ENCODE measurements at places on chromosomes 16 and 17.

DNA sequence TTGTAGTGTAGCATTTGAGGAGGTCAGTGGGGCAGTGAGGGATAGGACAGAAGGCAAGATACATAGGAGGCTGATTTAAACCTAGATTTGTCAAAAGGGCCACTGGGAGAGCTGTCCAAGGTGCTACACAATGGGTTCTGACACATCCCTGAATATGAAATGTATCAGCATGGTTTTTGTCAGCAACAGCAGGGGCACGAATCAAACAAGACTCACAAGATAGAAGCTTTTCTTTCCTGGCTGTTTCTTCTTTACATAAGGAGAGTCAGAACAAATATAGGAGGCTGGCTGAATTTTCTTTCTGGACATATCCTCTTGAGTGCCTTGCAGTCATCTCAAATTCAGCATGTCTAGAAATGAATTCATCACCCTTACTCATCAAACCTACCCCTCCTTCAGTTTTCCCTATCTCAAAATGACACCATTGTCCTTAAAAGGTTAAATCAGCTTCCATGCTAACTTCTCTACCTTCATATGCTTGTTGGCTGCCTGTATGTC, 130.5 kb downstream of the NPIPB5 start:
- no peak for DNase-seq

DNA sequence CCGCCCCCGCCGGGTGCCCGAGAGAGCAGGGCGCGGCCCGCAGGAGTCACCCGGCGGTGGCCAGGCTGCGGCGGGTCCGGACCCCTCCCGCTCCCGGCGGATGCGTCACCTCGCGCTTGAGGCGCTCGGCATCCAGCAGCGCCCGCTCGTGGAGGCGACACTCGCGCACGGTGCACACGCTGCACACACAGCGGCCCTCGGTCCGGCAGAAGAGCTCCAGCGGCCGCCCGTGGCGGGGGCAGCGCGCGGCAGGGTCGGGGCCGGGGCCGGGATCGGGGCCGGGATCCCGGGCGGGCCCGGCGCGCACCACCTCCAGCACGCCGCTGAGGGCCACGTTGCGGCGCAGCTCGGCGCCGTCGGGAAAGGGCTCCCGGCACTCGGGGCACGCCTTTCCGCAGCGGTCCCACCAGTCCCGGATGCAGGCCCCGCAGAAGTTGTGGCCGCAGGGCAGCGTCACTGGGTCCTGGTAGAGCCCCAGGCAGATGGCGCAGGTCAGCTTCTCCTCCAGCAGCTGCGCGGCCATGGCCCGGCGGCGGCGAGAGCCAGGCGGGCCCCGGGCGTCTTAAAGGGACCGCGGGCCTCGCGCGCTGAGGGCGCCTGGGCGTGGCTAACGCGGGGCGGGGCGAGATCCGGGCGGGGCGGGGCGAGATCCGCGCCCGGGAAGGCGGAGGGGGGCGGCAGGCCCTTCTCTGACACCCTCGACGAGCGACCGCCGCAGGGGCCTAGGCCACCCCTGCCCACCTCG, at the start of gene TRIM65:
TSS of gene TRIM65 (minus strand) at position 537 of the 745 bp plus-strand sequence. CDS start at position 523, 14 bp downstream.
- DNase-seq: peak; percentile 66

DNA sequence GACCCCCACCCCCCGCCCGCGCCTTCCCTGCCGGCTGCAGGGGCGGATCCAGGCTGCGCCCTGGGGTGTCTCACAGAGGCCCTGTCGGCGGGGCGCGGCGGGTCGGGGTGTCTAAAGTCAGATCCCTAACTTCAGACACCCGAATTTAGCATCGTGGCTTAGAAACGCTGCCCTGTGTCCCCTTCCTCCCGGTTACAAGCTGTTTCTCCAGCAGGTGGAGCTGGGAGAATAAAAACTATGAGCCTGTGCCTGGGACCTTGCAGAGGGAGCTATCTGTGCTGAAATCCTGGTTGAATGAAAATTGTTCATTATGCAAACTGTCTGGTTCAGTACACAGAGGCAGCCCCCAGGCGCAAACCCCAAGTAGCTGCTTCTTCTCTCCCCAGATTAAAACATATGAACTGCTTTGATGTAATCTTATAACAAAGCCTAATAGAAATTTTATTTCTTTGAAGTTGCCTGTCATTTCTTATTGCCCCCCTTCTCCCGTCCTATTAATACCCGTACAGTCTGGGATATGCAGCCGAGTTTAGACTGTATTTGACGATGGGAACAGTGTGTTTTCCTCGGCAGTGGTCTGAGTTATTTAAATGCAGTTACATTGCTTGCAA, 79.0 kb downstream of the RPA1 start:
- no peak for DNase-seq

DNA sequence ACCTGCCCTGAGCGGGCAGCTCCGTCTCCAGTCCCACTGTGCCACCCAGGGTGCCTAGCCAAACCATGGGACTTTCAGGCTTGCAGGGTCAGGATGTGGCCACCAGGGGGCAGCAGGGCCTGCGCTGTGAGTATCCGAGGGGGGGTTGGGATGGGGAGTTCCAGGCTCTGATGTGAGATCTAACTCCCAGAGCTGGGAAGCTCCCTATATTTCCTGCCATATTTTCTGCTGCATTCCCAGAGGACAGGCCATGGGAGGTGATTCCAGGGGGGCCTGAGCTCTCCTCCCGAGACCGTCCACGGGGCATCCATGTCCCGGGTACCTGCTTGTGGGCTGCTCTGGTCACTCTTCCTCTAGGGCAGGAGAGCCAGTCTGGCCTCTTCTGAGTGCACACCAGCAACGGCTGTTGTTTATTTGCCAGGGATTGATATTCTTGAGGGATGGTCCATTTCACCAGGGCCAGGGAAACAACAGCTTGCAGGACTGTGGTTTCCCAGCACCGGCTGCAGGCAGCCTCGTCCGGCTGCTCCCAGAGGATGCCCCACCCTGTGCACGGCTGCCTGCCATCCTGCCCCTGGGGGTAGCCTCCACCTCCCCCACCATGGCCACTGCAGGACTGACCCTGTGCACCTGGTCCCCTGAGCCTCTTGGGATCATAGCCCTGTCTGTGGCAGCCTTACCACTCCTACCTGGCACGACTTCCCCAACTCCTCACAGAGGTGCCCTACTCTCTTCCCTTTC, 1.2 kb downstream of the GPR142 start:
- peak; percentile 73 for DNase-seq

- DNase-seq: peak; percentile 79
Observed at GRCh38 chr16:67872631-67873434, at the start of gene EDC4. Gene EDC4 (plus strand): TSS chr16:67873052. CDS start chr16:67873262, 210 bp downstream.

- no peak for DNase-seq
Observed at GRCh38 chr17:71527311-71527710, 593.5 kb upstream of the SOX9 start.

DNA sequence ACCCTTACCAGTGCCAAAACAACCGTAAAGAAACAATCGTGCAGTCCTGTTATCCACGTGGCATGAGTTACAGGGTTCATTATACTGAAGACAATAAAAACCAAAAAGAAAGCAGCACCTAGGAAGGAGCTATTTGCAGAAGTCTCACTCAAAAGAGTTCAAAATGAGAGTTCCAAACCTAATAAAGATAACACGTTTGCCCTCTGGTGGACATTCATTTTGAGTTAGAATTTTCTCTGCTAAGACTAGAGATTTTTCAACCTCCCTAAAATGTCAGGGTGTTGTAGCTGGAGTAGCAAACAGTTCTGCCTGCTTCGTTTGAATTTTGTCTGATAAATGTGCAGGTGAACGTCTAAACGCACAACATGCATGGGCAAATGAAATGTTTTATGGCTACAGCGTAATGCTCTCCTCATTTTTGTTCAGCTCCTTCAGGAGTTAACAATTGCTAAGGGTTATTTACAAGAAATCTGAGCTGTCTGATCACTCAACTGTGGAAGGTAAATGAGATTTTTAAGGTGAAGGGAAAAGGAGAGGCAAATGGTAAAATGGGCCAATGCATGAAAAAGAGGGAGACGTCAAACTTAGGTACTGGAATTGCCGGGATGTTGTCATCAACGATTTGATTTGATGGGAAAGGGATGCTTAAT, 1067.9 kb upstream of the EEF2KMT start:
- DNase-seq: no peak

DNA sequence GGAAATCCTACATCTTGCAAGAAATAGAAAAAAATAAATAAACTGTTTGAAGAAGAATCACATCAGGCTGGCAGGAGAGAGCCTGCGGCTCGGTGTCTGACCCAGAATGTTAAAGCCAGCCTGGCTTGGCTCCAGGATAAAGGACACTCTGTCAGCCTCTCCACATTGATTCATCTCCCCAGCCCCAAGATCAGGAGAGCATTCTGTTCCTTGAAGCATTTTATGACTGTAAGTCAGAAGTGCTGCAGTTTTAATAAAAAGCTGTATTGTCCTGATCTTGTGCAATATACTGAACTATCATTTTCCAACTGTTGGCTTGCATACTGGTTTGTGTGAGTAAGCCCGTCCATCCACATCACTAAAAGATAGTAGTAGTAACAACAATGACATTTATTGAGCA, 426.6 kb downstream of the HAPSTR1 start:
- DNase-seq: no peak

DNA sequence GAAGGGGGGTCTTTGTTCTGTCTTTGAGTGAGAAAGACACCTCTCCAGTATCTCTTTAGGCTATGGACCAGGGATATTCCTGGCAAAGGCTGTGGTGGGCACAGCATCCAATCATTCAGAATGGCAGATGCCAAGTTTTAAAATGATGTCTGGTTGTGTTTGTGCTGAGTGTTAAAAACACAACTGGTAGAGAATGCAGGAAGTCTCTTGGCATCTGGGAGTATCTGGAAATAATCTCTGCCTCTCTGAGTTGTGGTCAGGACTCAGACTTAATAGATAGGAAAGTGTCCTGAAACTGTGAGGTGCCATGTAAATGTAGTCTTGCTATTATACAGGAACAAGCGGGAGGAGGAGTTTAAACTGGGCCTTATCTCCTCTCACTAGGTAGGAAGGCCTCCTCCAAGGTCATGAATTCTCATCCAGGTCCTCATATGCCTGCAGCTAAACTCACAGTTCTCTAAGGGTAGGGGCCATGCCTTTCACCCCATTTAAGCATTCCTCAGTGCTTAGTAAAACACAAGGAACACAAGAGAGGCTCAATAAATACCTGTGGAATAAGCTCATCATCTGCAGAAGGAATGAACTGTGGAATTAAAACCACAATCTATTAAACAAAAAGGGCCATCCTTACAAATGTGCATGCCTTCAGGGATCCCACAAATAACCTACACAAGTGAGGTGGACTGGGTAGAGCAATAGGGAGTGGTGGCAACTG, 317.6 kb downstream of the CBLN1 start:
- DNase-seq: no peak

GRCh38 chr17:11565591-11565990, 32.7 kb upstream of the DNAH9 start:
- no peak for DNase-seq

- no peak for DNase-seq
Observed at GRCh38 chr17:31857920-31858641, 963 bp downstream of the COPRS start.
